ENCODE measurements at places on chromosomes 13 and 19.

GRCh38 chr13:19071161-19071936 is 110.3 kb downstream of the TUBA3C start:
- no peak for DNase-seq

GRCh38 chr19:30959011-30959410 is 390.2 kb downstream of the TSHZ3 start:
- DNase-seq: no peak

- no peak for DNase-seq
Measured at GRCh38 chr19:46745521-46746280, at the start of gene FKRP. TSS of gene FKRP (plus strand) at chr19:46746057. CDS start at chr19:46755451, 9,394 bp downstream.

- DNase-seq: no peak
Measured at GRCh38 chr13:38376546-38376945, 26.9 kb downstream of the UFM1 start.

GRCh38 chr19:33535226-33535625 is 13.6 kb upstream of the PEPD start:
- DNase-seq: no peak

DNA sequence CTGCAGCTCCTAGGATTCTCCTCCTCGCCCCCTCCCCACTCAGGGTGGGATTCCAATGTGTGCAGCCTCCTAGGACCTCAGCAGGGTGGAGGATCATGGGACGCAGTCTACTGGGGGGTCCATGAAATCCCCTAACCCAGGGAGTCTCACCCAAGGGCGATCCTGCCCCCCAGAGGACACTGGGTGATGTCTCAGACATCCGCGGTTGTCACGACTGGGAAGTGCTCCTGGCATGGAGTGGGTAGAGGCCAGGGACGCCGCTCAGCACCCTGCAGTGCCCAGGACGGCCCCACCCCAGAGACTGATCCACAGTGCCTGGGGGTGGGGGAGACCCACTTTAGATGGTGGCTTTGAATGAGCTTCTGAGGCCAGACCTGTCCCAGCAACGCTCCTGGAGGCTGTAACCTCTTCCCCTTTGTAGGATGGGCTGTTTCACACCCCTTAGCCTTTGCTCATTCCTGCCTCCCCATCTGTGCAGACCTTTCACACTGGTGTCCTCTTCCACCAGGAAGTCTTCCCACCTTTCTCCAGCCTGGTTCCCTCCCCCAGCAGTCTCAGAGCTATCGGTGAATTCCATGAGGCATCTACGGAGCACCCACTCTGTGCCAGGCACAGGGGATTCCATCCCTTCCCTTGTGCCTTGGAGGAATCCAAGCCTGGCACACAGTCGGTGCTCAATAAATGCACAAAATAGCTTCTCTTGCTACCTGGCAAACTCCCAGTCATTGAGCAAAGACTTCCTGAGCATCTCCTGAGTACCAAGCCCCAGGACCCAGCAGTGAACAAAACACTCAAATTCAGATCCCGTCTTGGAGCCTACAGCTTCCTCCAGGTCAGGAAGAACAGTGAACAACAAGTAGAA is 10.5 kb downstream of the SMIM24 start:
- DNase-seq: no peak

DNA sequence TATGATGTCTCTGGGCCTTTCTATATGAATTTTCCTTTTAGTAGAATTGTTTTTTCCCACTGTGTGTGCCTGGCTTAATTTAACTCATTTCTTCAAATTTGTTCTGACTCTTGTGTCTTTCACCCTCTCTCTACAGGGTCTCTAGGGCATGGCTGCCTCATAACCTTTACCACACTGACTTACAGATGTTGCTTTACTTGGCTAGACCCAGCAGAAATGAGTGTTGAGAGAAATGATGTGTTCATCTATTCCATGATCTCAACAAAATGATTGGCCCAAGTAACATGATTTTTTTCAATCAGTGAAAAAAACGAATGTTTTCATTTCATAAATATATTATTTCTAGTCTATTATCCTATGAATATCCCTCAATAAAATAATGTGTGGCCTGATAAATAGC is 195.0 kb downstream of the GPC5 start:
- DNase-seq: no peak

GRCh38 chr13:21846605-21847004 is 175.7 kb downstream of the FGF9 start:
- DNase-seq: no peak

DNA sequence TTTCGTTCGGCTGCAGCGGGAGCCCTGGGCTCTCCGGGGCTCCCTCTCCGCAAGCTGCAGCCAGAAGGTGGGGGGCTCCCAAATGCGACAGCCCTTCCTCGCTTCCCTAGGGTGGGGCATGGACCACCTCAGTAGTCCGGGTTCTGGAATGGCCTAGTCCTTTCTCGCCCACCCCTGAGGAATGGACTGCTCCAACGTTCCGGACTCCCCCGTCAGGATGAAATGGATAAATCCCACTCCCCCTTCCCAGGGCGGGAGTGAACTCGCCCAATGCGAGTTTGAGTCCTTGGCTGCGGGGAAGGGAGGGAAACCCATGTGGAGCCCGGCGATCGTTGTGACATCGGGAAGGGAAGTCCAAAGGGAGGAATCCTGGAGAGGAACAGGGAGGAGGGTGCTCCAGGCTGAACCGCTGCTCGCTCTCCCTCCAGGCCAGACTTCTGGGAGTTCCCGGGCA is 5.5 kb downstream of the HRC start:
- DNase-seq: peak; percentile 90

All from NCI-H1694 (cell line).